Effector CD8-positive, alpha-beta T cell (primary cell): ENCODE measurements at places on chromosomes 1 and 21.

GRCh38 chr1:67532452-67533216 is 102.4 kb upstream of the SERBP1 start:
- DNase-seq = no peak

DNA sequence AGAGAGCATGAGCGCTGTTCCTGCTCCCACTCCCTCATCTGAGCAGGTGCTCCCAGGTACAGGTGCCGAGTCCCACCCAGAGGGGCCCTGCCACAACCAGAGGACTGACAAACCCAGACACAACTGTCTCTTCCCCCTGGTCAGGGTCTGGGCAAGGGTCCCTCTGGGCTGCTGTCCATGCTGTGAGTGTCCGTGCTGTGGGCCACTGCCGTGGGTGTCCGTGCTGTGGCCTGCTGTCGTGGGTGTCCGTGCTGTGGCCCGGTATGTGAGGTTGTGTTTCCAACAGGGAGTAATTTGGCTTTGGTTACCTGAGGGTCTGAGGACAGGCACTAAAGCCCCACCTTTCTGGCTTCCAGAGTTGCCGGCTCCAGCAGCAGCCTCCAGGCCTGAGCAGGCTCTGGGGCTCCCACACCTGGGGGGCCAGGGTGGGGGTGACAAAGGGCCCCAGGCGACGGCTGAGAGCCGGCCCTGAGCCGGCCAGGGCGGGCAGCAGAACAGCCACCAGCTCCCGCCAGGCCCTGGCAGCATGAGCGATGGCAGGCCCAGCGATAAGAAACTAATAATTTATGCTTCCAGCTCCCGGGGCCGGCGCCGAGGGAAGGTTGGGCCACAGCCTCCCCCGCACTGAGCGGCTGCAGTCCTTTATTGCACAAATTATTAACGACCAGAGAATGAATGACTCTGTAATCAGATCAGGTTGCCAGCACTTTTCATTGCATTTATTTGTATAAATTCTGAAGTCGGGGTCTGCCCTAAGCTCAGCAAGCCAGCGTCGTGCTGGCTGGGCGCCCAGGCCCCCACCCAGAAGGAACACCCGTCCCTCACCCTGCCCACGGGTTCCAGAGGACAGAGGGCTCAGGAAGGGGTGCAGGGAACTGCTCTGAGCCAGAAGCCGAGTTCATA is 7.3 kb upstream of the SAMD11 start:
- DNase-seq = no peak

GRCh38 chr1:116334015-116334547 is 39.0 kb upstream of the ATP1A1 start:
- DNase-seq = no peak

DNA sequence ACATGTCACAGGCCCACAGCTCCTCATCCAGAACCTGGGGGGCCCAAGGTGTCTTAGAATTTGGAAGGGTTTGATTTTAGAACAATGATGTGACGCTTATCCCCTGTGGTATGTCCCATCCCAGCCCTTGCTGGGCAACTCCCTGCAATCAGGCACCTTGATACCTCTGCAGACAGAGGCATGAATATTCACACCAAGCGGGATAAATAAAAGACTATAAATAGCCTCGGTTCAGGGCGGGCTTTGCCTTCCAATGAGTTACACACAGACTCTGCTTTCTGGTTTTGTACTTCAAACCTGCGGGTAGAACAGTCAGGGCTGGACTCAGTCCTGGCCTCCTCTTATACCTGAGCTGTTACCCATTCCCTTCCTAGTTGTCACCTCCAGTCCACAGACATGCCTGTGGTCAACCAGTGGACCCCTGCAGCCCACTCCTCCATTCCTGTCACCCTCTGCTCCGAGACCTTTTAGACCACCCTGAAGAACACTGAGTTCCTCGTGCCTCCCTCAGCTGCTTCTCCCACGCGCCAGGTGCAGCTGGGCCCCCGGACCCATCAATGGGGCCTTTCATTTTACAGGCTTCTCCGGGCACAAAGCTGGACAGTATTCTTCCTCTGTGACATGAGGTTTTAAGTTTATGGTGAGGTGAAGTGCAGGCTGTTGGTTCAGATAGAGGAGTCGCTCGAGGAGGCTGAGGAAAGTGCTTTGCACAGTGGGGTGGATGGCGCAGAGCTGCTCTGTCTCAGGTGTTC is 120.1 kb upstream of the TNR start:
- DNase-seq = no peak

- DNase-seq = no peak
Measured at GRCh38 chr1:218424502-218424901, 79.4 kb downstream of the TGFB2 start.

DNA sequence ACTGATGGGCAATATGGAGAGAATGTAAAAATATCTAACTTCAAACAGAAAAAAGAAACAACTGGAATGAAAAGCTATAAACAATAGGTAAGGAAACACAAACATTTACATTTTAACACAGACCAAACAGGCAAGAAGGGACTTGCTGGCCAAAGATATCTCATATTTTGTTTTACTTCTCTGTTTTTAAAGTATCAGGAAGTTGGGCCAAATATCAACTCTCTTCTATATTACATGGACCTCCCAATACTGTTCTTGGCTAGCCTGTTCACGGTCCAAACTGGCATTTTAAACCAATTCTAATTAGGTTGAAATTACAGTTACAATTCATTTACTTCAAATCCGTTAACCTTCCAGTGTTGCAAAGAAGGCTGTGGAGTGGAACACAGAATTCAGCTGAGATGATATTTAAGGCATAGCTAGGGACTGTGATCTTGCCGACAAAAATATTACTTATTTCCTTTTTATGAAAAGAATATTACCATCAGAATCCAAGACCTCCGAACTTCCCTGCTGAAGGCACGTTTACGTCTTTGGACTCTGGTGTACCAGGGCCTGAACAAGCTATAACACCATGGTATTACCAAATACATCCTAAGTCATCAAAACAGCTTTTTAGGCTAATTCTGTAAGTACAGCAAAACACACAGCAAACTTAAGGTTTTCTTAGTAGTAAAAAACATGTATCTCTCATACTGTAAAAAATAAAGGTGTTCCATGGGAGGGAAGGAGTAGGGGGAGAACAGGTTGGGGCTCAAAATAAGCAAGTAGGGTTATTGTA is 165.4 kb downstream of the RUNX1 start:
- DNase-seq = no peak

DNA sequence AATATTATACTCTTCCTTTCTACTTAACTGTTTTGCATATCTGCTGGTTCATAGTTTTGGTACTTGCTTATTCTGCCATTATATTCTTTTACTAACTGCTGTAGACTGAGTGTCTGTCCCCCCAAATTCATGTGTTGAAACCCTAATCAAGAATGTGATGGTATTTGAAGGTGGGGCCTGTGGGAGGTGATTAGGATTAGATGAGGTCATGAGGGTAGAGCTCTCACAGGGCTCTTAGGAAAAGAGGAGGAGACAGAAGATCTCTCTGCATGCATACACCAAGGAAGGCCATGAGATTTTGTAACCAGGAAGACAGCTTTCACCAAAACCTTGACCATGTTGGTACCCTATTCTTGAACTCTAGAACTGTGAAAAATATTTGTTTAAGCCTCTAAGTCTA is 354.1 kb upstream of the B3GALT2 start:
- DNase-seq = no peak

DNA sequence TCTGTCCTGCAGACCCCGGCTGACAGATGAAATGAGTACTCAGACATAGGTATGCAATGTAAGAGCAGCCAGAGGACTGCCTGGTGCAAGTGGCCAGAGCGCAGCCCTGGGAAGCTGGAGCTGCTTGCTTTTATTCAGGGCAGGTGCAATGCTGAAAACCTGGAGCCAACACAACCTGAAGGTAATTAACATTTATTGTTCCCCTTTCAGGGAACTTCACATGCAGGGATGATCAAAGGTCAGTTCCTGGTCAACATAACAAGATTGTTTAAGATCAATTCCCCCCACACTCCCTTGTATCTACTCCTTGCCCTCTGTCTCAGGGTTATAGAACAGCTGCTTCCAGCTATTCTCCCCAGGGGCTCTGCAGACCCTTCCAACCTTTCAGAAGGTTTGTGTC is 48.7 kb upstream of the PRELP start:
- DNase-seq = no peak

DNA sequence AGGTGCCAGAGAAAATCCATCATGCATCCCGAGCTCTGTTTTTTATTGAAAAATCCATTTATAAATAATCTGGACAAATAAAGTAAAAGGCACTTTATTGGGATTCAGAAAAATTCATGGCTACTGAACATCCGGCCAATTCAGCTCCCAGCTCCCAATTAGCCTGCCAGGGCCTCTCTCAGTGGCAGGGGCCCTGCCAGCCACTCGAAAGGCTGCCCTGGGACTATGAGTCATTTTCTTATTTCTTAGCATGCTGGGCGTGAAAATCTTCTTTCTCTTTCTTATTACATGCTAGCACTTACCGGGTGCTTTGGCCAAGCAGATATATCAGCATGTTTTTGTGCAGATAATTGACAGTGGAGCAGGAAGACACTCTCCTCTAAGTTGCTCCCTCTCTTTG is 283.3 kb downstream of the CAMTA1 start:
- no peak for DNase-seq

DNA sequence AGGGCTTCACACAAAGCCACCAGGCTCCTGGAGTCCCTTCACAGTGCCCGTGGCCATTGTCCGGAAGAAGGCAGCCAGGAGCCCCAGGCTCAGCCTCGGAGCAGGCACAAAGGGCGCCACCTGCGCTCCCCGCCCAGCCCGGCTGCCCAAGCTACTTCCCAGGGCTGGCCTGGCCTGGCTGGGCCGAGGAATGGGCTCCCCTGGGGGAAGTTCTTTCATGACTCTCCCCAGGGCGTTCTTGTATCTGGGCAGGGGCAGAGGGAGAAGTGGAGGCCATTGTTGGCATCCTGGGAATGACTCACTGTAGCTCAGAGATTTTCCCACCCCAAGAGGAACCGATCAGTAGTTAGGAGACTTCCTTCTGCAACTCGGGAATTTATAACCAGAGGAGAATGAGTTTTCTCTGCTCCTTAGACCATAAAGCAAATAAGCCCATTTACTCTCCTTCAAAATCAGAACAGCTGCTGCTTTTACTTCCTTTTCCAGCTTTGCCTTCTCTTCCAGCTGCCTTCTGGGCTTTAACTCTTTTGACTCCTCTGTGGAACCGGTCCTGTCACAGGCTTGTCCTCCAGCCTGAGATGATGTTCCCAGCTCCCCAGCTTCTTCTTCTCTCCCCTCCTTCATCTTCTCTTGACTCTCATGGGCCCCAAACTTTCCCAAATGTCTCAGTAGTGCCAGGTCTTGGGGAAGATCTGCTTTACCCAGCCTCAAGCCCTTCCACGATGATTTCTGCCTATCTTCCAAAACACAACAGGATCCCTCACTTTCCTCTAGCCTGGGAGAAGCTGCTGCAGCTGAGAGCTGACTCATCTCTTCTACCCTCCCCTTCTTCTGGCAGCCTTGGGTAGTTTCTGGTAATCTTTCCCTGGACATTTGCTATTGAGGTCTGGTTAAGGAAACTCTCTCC is 118.7 kb upstream of the CD34 start:
- DNase-seq = no peak

- DNase-seq = no peak
Measured at GRCh38 chr21:39137248-39138178, 45.7 kb downstream of the PSMG1 start.

DNA sequence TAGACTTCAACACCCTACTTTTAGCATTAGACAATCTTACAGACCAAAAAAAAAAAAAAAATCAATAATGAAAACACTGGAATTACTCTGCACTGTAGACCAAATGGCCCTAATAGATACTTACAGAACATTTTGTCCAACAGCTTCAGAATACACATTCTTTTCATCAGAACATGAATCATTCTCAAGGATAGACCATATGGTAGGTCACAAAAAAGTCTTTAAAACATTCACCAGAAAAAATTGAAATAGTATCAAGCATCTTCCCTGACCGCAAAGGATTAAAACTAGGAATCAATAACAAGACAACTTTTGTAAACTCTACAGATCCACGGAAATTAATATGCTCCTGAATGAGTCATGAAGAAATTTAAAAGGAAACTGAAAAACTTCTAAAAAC is 22.5 kb downstream of the ZNF670 start:
- DNase-seq = no peak

DNA sequence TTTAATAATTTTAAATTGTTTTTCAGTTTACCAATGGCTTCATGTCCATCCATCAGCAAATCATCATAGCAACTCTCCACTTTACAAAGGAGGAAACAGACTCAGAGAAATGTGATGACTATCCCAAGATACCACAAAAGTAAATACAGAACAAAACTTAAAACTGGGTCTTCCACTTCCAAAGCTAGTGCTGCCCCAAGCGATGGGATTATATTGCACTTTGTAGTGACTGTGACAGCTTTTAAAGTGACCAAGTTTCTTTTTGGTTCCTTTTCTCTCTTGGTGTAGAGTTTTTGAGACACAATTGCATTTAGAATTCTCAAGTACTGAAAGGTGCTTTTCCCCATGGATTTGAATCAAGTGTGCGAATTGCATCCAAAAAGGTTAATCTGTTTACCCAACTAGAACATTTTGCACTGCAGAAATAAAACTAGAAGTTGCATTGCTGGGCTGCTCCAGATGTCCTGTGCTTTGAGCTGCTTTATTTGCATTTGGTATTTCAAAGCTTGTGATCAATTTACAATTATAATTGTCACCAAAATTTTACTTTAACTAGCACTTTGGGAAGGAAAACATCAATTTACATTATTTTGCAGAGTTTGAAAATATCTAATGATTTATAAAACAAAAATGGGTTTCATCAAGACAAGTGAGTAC is 320.2 kb downstream of the PDE4B start:
- no peak for DNase-seq

GRCh38 chr1:23431431-23431830 is 6.9 kb upstream of the TCEA3 start:
- DNase-seq = no peak

- no peak for DNase-seq
Measured at GRCh38 chr1:203278082-203278884, 27.0 kb upstream of the BTG2 start.

DNA sequence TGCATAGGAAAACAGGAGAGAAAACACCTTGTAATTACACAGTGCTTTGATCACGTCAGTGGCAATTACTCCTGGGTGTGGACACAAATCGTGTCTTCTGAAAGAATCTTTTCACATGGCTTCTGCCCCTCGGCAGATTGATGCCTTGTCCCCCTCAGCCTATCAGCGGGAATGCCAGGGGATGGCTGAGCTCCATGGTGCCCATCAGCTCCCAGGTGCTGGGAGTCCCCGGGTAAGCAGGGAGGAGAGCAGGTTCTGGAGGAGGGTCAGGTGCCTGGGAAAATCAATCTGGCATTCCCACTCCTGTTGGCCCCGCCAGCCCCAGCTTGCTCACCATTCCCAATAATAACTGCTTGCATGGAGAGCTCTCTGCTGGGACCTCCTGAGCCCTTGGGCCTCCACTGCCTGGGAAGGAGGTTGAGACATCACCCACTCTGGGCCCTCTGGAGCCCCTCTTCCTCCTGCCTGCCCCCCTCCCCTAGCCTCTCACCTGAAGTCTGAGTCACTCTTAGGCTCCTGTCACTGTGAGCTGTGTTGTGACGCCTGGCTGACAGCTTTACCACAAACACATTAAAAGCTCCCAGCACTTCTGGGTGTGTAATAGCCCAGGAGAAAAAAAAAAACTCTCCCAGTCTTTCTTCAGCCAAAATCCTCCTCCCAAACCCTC is 4.9 kb downstream of the CAMK2N1 start:
- DNase-seq = no peak

GRCh38 chr1:202710070-202711045 is at the start of gene SYT2:
SYT2 (minus strand) TSS chr1:202710454; CDS start chr1:202605772, 104,682 bp downstream.
- DNase-seq = no peak
